ENCODE measurements at places on chromosomes 7 and 10.

DNA sequence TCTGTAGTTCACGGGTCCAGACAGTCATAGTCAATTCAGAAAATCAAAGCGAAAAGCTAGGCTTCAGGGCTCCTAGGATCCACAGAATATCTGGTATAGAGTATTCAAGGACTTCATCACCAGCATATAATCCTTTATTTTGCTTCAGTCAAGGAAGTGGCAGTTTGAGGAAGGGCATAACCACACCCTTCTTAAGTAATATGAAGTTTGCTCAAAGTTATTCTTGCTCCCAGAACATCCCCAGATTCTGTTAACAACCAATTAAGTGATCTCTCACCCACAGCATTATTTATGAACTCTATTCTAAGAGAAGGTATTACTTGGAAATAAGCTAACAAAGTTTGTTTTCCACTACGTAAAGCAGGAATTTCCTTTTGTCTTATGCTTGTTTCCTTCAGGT, 13.2 kb downstream of the CWF19L1 start:
- no peak for DNase-seq

DNA sequence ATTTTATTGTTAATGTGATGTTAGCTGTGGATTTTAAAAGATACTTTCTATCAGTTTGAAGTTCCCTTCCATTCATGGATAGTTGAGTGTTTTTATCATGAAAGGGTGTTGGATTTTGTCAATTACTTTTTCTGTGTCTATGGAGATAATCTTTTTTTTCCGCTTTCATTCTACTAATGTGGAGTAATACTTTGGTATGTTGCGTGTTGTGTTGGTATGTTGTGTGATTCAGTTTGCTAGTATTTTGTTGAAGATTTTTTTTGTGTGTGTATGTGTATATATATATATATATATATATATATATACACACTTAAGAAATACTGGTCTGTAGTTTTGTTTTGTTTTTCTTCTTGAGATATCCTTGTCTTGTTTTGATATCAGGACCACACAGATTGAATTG, 100.3 kb downstream of the CCSER2 start:
- no peak for DNase-seq

- DNase-seq: no peak
Measured at GRCh38 chr7:98315318-98315993, 34.0 kb downstream of the BRI3 start.

DNA sequence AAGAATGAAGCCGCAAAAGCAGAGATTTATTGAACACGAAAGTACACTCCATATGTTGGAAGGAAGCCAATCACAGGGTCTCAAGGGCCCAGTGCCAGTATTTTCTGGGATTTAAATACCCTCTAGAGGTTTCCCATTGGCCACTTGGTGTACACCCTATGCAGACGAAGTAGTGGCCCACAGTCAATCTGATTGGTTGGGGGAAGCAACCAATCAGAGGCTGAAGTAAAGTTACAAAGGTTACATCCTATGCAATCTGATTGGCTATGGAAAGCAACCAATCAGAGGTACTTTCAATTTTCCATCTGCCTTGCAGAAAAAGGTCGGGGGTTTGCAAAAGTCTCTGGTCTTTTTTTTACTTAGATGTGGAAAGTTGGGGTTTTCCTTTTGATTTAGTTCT, 481.3 kb upstream of the NRP1 start:
- DNase-seq: no peak

- no peak for DNase-seq
Measured at GRCh38 chr7:139602143-139602722, 78.7 kb downstream of the CLEC2L start.
